Natural killer cell (primary cell): ENCODE measurements at places on chromosomes 11 and 22.

DNA sequence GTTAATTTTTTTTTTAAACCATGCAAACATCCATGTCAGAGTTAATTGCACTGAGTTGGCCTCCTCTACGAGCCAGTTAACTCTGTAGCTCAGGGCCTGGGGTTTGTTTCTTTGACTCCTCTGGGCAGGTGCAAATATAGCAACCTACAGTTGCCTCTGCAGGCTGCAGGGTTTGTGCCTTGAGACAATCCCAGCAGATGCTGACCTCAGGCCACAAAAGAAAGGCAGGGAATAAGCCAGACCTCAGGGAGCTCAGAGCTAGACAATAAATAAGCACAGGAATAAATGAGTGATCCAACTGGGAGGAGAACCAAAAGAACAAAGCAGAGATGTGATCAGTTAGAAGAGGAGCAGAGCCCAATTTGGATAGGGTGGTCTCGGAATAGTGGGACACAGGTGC, 390.8 kb downstream of the SHANK2 start:
- DNase-seq: no peak

GRCh38 chr11:11513422-11513821, 108.4 kb downstream of the GALNT18 start:
- no peak for DNase-seq

GRCh38 chr22:25039754-25040153, 87.2 kb downstream of the KIAA1671 start:
- DNase-seq: no peak

- no peak for DNase-seq
Measured at GRCh38 chr11:63663809-63664208, 7.4 kb downstream of the ATL3 start.

DNA sequence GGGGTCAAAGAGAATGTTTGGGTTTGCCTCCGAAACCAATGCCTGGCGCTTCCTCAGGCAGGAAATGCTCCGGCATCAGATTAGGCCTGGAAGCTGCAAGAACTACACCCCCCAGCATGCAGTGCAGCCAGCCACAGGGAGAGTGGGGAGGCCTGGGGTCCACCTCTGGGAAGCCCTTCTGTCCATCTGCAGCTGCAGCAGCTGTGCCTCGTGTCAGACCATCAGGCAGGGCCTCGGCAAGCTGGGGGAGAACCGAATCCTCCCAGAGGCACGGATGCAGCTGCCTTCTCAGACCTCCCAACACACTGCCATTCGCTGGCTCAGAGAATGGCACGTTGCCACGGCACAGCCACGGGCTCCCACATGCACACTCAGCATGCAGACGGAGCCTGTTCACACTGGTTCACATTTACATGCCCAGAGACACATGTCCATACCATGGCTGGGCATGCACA, 57.4 kb downstream of the NECTIN1 start:
- no peak for DNase-seq

GRCh38 chr11:1879342-1879940, 12.3 kb downstream of the PRR33 start:
- peak; percentile 14 for DNase-seq

- no peak for DNase-seq
Measured at GRCh38 chr11:6225896-6226295, 8.5 kb downstream of the FHIP1B start.

DNA sequence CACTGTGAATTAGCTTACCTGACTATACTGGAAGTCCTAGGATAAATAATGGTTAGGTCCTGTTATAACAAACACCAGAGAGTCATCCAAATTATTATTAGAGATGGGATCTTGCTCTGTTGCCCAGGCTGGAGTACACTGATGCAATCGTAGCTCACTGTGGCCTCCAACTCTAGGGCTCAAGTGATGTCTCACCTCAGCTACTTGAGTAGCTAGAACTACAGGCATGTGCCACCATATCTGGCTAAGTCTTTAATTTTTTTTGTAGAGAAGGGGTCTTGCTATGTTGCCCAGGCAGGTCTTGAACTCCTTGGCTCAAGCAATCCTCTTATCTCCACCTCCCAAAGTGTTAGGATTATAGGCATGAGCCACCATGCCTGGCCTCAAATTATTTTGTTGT, 37.2 kb downstream of the OSBP start:
- DNase-seq: no peak

- peak; percentile 60 for DNase-seq
Measured at GRCh38 chr22:26589367-26589844, 526 bp downstream of the TPST2 start.

GRCh38 chr22:19714312-19715187, at the start of gene SEPTIN5:
TSS of gene SEPTIN5 (plus strand) at chr22:19714503. CDS start at chr22:19714589, 86 bp downstream.
- DNase-seq: no peak
